ENCODE measurements at places on chromosomes 3 and 15.

DNA sequence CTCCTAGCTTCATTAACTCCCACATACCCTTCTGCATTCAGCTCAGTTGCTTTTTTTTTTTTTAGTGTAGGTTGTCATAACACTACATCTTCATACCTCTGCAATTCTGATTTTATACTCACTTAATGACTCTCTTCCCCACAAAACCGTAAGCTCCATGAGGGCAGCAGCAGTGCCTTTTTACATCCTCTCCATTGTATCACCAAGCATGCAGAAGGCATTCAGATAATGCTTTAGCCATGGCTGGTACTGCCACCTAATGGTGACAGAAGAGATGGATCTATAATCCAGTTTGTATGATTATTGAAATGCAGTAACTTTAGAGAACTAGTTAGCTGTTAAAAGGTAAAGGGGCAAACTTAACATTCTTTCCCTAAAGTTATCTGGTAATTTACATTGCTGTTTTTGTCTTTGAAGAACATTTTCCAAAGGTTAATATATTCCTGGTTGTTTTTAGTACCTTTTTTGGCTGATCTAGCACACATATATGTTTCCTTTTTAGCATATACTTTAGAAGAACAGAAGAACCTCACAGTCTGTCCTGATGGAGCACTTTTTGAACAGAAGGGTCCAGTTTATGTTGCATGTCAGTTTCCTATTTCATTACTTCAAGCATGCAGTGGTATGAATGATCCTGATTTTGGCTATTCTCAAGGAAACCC lies 36.8 kb downstream of the ATP1B3 start:
- peak; percentile 14 for DNase-seq

DNA sequence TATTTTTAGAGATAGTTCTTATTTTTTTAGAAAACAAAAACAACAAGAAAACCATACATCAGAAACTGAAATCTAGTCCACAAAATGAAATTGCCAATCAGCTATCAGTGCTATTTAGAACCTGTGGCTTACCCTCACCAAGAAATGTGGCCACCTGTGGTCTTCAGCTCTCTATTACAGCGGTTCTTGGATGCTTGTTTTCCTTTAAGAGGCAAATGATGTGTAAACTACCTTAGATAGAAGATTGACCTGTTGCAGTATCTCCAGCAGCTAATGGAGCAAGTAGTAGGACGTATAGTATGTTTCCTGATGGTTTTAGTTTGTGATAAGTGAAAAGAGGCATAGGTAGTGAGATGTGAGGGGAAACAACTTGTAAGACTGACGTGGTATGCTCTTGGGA lies 21.2 kb downstream of the TFG start:
- no peak for DNase-seq

- no peak for DNase-seq
Measured at GRCh38 chr15:34644061-34644460, 60.6 kb upstream of the GOLGA8B start.

GRCh38 chr3:23952646-23953045 lies 7.6 kb downstream of the NR1D2 start:
- DNase-seq: no peak

DNA sequence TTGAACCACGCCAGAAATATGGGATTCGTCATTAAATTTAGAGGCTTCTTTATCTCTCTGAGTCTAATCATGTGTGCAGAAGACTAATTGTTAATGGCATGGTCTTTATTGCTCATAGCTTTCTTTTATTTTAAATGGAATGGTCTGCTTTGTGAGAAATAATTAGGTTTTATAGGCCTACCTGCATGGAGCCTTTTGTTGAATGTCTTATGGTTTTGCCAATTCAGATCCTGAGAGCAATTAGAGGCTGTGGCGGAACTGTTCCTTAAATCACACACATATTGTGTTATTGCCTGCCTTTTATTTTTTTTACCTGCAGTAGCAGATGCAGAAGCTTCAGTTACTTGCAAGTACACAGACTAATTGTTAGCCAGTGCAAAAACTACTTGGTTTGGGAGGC lies 306.2 kb downstream of the NLGN1 start:
- DNase-seq: no peak

GRCh38 chr3:71813073-71813472 lies 28.1 kb upstream of the PROK2 start:
- no peak for DNase-seq

DNA sequence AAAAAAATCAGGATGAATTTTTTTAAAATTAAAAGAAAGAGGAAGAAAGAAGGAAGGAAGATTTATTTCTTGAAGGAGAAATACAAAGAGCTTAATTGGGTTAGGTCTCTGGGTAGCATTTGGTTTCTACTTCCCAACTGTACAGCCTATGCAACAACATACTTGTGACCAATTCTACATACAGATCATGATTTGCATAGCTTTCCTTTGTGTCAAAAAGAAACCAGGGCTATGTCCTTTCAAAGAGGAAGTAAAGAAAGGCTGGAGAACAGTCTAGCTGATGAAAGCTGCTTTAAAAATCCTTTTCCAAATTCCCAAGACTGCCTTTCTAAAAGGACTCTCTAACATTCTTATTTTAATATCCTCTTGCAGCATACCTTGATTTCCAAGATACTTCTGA lies 6.1 kb upstream of the HGD start:
- DNase-seq: peak; percentile 5

GRCh38 chr3:117526470-117527079 lies 817.0 kb downstream of the TUSC7 start:
- no peak for DNase-seq

DNA sequence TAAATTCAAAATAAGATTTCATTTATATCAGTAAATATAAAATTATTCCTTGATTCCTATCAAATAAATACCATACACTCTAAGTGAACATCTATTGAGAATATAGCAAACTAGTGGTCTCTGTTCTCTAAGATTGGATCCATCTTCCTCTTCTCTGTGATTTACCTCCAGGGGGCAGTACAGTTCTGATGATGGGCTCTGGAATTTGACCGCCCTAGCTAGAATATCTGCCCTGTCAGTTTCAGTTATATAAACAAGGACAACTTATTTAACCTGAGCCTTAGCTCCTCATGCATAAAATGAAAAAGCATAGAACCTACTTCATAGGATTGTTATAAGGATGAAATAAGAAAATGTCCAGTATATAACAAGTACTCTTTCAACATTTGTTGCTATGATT lies 171.1 kb upstream of the CCDC54 start:
- DNase-seq: peak; percentile 11

DNA sequence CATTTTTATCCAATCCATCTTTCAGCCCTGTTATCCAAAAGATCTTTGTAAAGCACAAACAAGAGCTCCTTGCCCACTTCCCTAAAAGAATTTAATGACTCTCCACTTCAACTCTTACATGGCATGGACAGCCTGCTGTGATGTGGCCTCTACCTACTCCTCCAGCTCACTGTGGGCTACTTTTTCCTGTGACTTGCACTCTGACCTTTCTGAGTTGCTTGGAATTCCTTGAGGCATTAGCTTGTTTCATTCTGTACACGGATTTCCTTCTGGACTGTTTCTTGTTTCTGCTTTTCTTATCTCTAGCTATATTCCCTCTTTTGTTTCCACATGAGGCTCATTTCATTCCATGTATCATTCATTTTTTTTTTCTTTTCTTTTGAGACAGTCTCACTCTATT lies 15.2 kb downstream of the QTRT2 start:
- no peak for DNase-seq

- no peak for DNase-seq
Measured at GRCh38 chr3:133573629-133574194, at the start of gene CDV3. CDV3 (plus strand) TSS chr3:133573686; CDS start chr3:133574045, 359 bp downstream.

DNA sequence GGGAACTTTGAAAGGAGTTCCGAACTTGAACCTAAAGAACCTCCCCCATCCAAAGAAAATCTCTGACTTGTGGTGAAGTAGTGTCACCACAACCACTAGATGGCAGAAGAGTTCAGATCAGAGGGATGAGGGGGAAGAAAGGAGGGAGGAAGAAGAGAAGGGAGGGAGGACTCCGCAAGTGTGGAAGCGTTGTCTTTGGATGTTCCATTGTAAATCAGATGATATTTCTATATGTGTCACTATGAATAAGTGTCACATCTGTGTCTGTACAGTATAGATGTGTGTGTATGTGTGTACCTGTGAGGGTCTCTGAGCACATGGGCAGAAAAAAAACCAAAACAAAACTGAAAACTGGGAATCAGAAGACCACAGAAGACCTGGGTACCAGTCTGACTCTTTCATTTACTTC lies 16.9 kb downstream of the SLC24A1 start:
- peak; percentile 67 for DNase-seq

DNA sequence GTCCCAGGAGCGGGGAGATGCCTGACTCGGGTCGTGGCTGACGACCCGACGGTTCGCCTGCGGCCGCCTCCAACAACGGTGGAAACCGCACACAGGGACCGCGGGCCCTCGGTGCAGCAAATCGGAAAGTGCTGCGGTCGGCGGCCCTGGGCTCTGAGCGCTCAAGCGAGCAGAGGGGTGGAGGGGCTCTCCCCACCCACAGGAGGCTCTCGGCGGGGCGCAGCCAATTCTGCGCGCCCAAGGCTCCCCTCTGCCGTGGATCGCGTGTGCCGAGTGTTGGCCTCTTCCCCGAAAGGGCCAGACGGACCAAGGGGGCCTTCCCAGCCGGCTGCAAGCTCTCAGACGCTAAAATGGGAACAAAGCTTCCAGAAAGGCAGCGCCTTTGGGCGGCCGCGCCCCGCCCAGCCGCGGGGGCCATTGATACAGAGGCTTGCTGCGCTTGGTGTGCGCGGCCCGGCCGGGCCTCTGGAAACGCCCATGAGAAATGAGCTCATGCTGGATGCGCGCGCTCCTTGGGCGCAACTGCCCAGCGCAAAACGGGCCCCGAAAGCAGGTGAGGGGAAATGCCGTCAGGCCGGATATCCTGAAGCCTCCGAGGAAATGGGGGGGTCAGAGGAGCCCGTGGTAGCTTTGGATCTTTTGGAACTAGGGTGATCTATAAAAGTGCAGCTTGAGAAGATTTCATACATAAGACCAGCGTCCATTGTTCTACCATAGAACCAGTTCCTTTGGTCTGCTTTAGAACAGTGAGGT lies 1.2 kb upstream of the GSK3B start:
- DNase-seq: peak; percentile 70

GRCh38 chr3:100205171-100205570 lies 55.6 kb upstream of the TBC1D23 start:
- peak; percentile 18 for DNase-seq

- no peak for DNase-seq
Measured at GRCh38 chr15:40006646-40007045, 32.3 kb downstream of the SRP14 start.

DNA sequence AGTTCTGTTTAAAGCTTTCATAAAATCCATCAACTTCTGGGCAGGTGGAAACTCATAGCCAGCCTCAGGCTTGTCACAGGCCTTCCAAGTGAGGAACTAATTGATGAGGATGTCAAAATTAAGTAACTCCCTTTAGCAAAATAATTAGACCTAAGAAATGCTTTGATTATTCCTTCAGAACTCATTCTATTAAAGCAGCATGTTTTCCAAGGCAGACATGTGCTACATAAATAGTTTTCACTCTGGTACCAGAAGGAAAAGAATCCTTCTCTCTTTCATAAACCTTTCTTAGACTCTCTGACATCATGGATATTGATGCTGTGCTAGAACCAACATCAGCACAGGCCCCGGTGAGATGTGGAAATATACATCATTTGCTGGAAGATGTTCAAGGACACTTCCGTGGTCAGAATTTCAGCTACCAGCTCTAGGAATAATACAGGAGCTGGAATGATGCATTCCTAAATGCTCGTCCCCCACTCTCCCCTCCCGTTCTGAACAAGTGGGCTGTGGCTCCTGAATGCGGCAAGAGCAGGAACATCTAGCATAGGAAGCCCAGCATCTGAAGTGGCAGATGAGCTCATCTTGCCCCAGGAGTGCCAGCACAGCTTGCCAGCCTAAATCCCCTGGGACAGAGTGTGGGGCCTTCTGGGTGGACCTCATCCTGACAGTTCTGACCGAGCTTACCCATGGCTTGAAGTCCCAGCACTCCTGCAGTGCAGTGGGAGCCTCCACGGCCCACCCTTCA lies 82.4 kb downstream of the WWTR1 start:
- peak; percentile 68 for DNase-seq
